Pancreas (tissue), 10 donors: ENCODE measurements at places on chromosomes 7 and 10. TPM values are rescaled to one million over a fixed set of nuclear protein-coding genes. Genes with fewer than 3 reads are reported as not detected.
A peak's percentile ranks its signal among the peaks of the same experiment; 100 is the strongest.

DNA sequence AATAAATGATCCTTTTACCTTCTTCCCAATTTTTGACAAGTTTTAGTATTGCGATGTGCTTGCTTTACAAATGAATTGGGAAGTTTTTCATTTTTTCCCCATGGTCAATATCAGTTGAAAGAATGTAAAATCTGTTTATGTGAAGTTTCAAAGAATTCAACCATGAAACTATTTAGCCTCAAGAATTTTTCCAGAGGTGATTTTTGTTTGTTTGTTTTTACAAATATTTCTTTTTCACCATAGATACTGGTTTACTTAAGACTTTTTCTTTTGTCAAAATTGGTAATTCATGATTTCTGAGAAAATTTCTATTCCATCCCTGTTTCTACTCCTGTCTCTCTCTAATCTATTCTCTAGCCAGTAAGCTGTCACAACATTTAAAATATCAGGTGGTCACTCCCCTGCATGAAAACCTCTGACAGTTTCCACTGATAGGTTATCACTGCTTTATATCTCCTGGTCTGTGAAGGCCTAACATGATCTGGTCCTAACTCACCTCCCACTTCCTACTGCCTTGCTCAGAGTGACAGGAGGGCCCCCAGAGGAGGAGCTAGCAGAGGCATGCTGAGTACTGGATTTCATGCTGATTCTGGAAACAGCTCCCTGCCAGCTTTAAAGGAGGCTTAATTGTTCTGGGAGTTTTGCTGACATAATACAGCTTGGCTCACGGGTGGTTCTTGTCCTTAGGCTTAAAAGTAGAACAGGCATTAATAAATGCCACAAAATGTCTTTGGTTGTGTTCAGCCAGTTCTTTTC is 7.6 kb upstream of the ARMS2 start:
- no peak for DNase-seq

DNA sequence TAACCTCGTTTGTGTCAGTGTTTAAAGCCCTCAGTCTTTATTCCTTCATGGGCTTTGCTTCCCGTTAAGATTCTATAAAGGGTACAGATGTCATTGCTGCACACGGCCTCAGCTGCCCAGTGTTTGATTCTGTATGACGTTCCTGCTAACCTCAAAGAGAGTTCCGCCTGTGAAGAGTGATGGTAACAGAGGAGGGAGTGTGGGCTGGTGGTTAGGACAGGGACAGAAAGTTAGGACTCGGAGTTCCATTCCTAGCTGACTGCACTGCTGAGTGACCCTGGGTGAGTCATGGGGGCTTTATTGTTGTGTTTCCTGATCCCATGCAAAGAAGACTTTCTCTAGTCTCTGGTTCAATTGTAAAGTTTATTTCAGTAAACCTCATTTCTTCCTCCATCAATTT is 227.1 kb downstream of the DYNC1I1 start:
- no peak for DNase-seq

GRCh38 chr10:32979041-32979440 is 21.0 kb upstream of the ITGB1 start:
- DNase-seq = no peak

- DNase-seq = no peak
Observed at GRCh38 chr10:5317547-5318107, 47.1 kb upstream of the UCN3 start.

DNA sequence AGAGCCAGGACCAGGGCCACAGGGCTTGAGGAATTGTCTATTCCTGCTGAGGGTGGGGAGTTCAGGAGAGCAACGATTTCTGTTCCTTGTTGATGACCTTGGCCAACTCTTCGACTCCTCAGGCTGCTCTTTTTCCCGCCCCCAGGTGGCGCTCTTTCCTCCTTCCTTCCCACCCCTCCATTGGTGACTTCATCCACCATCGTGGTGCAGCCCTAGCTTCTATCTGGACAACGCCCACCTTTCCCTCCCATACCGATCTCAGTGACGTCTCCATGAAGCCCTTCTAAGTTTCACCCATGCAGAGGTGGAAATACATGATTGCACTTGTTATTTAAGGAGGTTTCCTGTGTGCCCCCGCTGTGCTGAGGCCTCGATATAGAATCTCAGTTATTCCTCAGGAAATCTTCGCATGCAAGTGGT is 22.1 kb upstream of the CARD11 start:
- peak; percentile 61 for DNase-seq

DNA sequence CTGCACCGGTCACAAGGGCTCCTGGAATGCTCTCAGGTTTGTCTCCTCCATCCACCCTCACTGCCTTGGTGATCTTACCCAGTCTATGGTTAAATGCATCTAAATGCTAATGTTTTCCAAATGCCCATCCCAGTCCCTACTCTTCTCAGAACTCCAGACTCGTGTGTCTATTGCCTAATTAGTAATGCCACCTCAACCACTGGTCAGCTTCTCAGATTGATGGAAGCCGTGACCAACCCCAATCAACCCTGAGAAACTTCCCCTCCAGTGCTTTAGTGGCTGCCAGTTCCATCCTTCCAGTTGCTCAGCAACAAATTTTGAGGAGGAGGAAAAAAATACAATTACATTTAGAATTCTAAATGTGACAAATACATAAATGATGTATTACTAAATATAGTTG is 18.6 kb downstream of the NUDCD3 start:
- DNase-seq = no peak

OR9A2 gene
- total RNA-seq = not detected

CARD11 gene
- 1.2 TPM for total RNA-seq

CYP2C9 gene
- total RNA-seq = 1.4 TPM

PTPN20 gene
- 3.3 TPM for total RNA-seq
